ENCODE measurements at places on chromosomes 11 and 22. TPM values are rescaled to one million over a fixed set of nuclear protein-coding genes. Genes with fewer than 3 reads are reported as not detected.

The VSIG10L2 gene
- polyA plus RNA-seq, result not detected

The PKP3 gene
- polyA plus RNA-seq, result 16.7 TPM

The RIMBP3B gene
- polyA plus RNA-seq, result 0.02 TPM

The SH3BP1 gene
- 23.9 TPM for polyA plus RNA-seq

The MS4A6E gene
- not detected for polyA plus RNA-seq

The MYOD1 gene
- polyA plus RNA-seq, result 0.06 TPM

The LAYN gene
- polyA plus RNA-seq, result 4.5 TPM

The LSP1 gene
- polyA plus RNA-seq, result 0.03 TPM

The RAB3IL1 gene
- polyA plus RNA-seq, result 10.8 TPM

The C22orf31 gene
- not detected for polyA plus RNA-seq

The CDC42EP1 gene
- 8.3 TPM for polyA plus RNA-seq

The KRTAP5-11 gene
- not detected for polyA plus RNA-seq

The KRTAP5-8 gene
- 0.06 TPM for polyA plus RNA-seq

The OR51B2 gene
- not detected for polyA plus RNA-seq

The C11orf42 gene
- not detected for polyA plus RNA-seq

The LRRN4CL gene
- polyA plus RNA-seq, result 0.05 TPM
